ENCODE measurements at places on chromosomes 3 and 15.

DNA sequence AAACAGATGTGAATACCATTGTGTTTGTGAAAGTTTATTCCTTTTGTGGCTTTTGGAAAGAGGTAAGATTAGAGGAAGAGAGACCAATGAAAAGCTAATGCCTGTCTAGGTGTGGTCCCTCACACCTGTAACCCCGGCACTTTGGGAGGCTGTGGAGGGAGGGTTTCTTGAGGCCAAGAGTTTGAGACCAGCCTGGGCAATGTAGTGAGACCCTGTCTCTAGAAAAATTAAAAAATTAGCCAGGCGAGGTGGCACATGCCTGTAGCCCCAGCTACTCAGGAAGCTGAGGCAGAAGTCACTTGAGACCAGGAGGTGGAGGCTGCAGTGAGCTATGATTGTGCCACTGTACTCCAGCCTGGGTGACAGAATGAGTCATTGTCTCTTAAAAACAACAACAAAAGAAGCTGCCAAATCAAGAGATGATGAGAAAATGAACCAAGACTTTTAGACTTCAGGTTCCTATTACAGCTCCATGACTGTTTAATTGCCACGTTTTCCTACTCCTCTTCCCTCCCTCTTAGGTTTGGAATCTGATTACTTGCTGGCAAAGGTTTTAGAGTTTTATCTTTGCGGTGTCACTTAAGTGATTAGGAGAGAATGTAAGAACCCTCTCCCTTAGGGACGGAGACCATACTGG is 68.7 kb downstream of the CGNL1 start:
- DNase-seq: no peak

GRCh38 chr3:185549651-185550111 is 2.7 kb downstream of the LIPH start:
- DNase-seq: no peak

- peak; percentile 30 for DNase-seq
Observed at GRCh38 chr3:29514912-29515311, 234.0 kb downstream of the RBMS3 start.

GRCh38 chr3:59856934-59857460 is 807.2 kb upstream of the CFAP20DC start:
- DNase-seq: no peak

GRCh38 chr3:114619771-114620170 is 325.9 kb downstream of the TIGIT start:
- no peak for DNase-seq

- no peak for DNase-seq
Observed at GRCh38 chr3:43784640-43785011, 93.9 kb downstream of the ABHD5 start.
